Suppressor macrophage (primary cell): ENCODE measurements at places on chromosomes 16 and 17.

DNA sequence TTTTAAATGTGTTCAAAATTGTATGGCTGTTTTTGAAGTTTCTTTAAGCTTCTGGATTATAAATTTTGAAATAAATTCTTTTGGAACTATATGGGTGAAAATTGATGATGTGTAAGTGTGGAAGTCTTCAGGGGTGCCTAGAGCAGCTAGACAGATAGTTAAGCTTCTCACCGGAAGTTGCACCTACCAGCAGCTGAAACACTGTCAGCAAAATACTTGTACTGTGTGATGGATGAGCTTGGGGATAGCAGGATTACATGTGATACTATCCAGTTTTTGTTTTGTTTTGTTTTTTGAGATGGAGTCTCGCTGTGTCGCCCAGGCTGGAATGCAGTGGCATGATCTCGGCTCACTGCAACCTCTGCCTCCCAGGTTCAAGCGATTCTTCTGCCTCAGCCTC, 19.7 kb downstream of the RBL2 start:
- DNase-seq: no peak

GRCh38 chr17:45813048-45813725, 29.1 kb downstream of the CRHR1 start:
- DNase-seq: peak; percentile 18

- DNase-seq: no peak
Measured at GRCh38 chr16:83517398-83517797, 290.4 kb upstream of the HSBP1 start.

DNA sequence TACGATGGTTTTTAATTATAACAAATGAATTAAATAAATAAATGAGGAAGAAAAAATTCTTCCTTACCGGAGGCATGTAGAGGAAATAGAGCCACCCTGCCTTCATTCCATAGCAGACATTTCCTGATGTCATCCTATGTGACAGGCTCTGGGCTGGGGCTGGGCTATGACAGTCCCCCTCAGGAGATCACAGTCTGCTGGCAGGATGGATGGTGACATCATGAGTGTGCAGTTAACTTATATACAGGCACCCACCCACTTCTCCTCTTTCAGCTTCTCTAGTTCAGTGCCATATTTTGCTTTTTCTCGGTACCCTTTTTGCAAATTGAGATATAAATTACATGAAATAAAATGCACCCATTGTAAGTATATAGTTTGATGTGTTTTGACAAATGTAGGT, 6.4 kb upstream of the CMTM3 start:
- DNase-seq: peak; percentile 46

DNA sequence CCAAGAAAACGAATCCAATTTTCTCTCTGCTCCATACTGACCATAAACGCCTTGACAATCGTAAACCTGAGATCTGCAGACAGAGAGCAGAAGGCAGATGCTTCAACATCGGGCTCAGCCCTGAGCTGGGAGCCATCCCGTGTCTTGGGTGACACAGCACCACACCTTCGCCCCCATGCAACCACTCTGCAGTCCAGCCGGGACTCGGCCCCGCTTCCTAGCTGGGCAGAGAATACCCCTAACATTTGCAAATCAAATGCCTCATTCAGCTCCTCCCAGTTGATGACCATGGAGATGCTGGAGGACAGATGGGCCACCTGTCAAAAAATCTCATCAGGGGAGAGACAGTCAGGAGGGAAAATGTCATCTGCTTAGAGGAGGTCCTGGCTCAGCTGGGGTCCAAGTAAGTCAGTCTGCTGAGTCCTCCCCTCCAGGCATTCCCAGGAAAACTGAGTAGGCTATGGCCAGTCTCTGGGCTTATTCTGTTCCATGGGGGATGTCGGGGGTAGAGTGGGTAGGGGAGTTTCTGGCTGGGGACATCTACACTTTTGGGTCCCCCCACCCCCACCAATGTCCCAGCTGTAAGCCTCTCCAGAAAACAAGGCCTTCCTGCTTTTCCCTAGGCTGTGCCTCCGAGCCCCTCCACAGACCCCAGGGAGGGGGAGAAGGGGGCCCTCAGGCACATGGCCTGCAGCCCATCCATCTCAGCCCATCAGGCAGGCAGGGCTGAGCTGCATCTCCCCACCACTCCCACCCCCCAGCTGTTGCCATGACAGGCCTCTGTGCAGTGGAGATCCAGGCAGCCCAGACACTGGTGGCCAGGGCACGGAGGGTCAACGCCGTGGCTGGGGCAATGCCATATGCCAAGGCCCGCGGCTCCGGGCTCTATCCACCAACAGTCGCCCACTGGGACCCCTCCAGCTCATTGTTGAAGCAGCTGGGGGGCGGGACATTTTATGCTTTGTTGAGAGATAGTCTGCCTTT, 158.6 kb downstream of the AXIN2 start:
- no peak for DNase-seq

GRCh38 chr17:18260332-18261145, at the start of gene MIEF2:
MIEF2 (plus strand) TSS chr17:18260662; CDS start chr17:18262721, 2,059 bp downstream.
- peak; percentile 97 for DNase-seq

DNA sequence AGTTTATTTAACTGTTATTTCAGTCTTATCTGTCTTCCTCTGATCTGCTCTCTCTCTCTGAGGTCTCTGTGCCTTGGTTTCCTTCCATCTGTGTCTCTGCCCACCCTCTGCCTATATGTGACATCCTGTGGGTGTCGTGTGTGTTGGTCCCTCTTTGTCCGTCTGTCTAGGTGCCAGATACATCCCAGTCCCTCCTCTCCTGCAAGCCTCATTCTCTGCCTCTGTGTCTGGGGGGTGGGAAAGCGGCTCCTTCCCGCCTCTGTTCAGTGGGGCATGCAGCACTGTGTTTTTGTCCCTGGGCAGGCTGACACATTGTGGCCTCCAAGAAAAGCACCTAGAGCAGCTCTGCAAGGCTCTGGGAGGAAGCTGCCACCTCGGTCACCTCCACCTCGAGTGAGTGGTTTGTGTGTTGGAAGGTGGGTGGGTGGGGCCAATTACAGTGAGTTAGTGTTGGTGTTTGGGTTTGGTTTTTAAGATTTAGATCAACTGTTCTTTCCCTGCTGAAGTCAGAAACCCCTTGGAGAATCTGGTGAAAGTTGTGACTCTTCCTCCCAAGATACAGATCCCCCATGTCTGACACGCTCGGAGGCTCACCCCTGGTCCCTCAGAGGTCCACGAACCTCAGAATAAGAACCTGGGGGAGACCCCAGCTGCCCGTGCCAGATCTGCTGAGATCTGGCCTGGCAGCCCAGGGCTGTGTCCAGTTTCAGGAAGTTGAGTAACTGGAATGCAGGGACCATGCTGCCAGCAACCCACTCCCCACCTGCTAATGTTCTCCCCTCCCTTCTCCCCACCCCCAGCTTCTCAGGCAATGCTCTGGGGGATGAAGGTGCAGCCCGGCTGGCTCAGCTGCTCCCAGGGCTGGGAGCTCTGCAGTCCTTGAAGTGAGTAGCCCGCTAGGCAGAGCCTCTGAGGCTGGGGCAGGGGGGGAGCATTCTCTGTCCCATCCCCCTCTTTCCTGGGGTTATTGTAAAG, 50.9 kb upstream of the CPNE2 start:
- DNase-seq: no peak

DNA sequence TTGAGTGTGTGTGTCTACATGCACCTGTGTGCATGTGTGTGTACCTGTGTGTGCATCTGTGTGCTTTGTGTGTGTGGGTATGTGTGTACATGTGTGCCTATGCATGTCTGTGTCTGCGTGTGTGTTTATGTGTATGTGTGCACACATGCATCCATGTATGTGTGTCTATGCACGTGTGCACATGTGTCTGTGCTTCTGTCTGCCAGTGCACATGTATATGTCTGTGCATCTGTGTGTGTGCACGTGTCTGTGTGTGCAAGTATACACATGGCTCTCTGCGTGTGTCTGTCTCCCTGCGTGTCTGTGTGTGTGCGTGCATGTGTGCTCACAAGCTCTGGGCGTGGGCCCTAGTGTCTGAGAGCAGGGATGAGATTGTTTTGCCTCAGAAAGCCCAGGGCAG, 85.3 kb upstream of the SEC14L1 start:
- no peak for DNase-seq

- no peak for DNase-seq
Measured at GRCh38 chr16:56716761-56717160, 13.2 kb upstream of the NUP93 start.

DNA sequence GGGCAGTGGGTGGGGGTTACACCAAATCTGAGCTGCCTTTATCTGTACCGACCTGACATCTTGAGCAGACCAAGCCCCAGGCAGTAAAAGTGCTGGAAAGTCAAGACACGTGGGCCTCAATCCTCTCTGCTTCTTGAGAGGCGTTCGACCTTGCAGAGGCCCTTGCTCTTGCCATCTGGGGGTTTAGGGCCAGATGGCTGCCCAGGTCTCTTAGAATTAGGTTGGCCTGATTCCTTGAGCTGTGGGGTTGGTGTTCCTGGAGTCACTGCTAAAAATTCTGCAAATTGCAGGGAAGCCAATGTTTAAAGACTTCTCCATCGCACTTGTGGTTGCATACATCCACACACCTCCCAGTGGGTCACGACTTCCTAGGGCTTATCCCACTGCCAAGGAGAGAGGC, 238.2 kb upstream of the ASIC2 start:
- no peak for DNase-seq
